Heart left ventricle (tissue), 16 donors: ENCODE measurements at places on chromosomes 5 and 9.

DNA sequence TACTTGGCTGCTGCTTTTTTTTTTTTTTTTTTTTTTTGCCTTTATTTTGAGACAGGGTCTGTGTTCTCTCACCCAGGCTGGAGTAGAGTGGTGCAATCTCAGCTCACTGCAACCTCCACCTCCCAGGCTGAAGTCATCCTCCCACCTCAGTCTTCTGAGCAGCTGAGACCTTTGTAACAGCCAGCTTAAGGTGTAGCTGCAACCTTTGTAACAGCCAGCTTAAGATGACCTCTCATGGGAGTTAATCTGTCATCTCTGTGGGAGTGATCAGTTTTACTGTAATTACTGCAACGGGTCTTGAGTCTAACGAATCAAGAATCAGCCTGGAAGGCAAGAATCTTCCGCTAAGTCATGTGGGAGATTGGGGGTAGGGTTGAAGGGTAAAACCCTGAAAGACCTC lies 31.6 kb upstream of the SNX2 start:
- DNase-seq = no peak

DNA sequence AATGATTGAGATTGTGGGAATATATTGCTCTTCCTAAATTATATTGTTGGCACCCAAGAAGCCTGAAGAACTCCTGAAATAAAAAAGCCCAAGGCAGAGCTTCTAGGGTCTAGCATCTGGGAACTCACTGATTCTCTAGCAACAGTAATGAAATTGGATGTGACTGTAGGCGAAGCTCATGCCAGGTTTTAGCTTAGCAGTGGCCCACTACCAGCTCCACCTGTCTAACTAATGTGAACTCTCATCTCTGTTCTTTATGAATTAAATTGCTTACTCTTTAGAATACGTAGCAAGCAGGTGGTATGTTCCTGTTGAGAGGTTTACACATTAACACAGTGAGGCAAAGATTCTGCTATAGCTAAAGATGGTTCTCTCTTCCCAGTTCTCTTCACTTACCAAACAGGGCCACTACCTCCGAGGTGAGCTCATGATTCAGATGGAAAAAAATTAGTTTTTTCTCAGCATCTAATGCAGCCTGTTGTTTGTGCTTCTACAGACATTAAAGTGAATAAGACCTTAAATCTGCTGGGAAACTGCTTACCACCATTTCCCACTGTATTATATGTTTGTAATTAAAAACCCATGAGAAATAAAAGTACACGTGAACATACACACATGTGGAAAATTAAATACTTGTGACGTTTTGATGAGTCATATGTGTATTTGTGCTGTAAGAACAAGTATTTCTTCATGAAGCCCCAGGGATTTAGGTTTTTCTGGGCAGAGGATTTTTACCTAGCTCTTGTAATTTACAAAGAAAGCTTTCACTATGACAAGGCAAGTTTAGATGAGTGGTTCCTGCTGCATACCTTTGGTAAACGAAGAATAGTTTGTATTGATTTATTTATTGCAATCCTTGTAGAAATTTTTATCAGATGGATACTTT lies 360.1 kb downstream of the KDM4C start:
- no peak for DNase-seq

DNA sequence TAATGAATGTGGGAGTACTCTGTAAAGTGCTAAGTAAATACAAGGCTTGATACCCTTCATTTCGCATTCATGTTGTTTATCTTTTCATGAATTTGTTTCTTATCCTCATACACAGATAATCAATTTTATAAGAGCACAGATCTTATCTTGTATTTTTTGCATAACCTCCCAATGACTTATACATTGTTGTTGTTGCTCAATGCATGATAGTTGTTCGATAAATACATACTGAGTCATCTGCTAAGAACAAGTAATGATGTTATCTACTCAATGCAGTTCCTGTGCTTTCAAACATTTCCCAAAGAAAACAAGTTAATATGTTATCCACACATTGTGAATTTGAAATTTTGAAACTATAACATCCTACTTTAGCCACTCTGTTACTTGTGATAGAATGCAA lies 60.7 kb downstream of the TAF11L14 start:
- no peak for DNase-seq

GRCh38 chr5:179271821-179272325 lies 73.4 kb downstream of the ADAMTS2 start:
- DNase-seq = no peak

DNA sequence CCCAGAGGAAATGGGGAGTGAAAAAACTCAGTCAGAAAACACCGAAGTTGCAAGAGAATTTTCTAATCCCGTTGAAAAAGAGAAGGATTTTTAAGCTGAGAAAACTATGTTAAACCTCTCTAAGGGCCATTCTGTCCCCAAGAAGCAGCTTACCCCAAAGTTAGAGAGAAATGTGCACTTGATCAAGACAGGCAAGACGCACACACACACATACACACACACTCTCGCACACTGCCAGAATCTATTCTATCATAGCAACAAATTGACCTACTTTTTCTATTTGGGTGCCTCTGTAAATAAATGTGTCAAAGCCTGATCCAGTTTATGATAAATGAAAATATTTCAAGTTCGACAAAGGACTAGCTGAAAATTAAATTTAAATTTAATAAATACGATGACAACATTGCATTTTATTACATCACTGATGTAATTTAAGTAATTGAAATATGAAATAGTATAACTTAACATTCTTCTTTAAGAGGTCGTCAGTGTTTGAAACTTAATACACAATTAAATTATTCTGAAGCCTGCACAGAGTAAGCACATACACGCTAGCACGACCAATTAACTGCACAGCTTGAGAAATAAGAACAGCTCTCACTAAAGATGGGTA lies 5.9 kb downstream of the NFIL3 start:
- no peak for DNase-seq

- DNase-seq = no peak
Measured at GRCh38 chr9:122162415-122162814, 2.7 kb downstream of the MORN5 start.

GRCh38 chr9:122812736-122813135 lies 12.8 kb downstream of the OR1K1 start:
- DNase-seq = no peak

- DNase-seq = no peak
Measured at GRCh38 chr5:158549311-158549710, 550.4 kb downstream of the EBF1 start.

- DNase-seq = no peak
Measured at GRCh38 chr5:82911910-82912309, 165.3 kb downstream of the TMEM167A start.

DNA sequence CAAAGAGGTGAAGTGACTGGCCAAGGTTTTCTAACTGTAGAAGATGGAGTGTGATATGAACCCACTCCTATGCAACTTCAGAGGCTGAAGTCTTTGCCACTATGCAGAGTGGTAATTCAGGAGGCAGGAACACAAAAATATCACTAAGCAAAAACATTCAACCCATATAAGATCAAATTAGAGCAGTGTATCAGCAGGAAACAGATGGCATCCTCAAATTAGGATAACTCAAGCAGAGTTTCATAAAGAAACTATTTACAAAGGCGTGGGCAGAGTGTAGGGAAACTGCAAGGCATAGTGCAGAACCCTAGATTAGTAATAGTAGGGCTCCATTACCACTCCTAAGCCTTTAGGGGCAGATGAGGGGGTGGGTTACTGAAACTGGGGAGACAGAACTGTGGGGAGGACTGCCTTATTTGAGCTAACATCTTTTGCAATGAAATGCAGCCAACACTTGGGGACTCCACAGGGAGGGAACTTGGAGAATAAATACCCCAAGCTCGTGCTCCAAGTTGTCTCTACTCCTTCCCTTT lies 72.2 kb downstream of the PTTG1 start:
- no peak for DNase-seq

DNA sequence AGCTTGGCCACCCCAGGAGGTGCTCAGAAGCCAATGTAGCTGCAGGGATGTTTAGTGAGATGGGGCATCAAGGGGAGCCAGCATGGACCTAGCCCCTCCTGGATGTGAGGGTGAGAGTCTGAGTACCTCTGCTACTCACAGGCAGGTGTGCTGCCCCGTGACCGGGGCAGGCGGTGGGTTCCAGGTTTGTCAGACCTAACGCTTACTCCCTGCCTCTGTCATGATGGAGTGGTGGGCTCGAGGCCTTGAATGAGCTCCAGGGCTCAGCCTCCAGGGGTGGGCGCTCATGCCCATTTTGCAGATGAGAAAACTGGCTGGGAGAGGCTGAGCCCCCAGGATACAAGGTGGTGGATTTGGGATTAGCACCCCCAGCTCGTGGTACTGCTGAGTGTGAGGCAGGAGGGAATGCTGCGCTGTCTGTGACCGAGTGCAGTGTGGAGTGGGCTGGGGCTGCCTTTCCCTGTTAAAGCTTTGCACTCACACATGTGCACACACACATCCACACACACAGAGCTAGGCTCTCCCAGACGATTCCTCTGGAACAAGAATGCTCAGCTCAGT lies 1.5 kb downstream of the RXRA start:
- peak; percentile 27 for DNase-seq

DNA sequence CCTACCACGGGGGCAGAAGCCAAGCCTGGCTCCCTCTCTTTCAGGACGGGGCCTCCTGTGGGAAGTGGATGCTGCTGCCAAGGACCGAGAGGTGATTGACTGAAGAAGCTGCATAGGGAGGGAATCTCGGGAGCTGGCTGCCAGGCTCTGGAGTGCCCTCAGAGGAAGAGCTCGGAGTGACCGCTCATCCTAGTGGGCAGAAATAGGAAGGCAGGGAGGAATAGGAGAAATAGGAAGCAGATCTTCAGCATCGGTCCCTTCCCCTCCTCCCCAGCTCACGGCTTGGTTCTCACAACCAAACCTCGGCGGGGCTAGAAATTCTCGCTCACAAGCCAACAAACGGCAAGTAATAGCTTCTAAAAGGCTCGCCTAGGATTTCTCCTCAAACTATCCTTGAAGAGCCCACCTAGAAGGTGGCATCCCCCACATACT lies 159.9 kb upstream of the RAI14 start:
- no peak for DNase-seq

- no peak for DNase-seq
Measured at GRCh38 chr5:112917453-112917995, 4.5 kb downstream of the REEP5 start.

GRCh38 chr9:40927260-40927631 lies 201.2 kb downstream of the FOXD4L6 start:
- no peak for DNase-seq

- DNase-seq = peak; percentile 61
Measured at GRCh38 chr5:60843936-60844905, at the start of gene ELOVL7. TSS of gene ELOVL7 (minus strand) at chr5:60844269. CDS start at chr5:60787397, 56,872 bp downstream.

- peak; percentile 28 for DNase-seq
Measured at GRCh38 chr5:74017786-74018211, 391.8 kb downstream of the ARHGEF28 start.

- no peak for DNase-seq
Measured at GRCh38 chr5:23411200-23411599, 96.2 kb upstream of the PRDM9 start.

- DNase-seq = no peak
Measured at GRCh38 chr9:13166996-13167395, 112.5 kb downstream of the MPDZ start.

DNA sequence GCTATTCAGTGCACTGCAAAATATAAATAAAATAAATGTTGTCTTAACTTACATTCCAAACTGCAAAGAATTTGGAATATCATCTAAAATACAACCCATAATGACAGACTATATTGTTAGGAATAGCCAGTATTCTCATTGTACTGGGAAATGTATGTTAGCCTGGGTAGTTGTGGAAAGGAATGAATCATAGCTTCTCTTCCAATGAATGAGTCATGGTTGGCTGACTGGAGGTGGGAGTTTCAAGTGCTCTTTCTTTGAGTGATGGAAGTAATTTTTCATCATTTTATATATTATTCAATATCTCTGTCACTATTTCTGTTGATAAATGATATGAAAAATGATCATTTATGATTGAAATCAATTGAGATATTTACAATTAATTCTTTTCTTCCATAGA lies 158.6 kb upstream of the ARRDC3 start:
- no peak for DNase-seq

DNA sequence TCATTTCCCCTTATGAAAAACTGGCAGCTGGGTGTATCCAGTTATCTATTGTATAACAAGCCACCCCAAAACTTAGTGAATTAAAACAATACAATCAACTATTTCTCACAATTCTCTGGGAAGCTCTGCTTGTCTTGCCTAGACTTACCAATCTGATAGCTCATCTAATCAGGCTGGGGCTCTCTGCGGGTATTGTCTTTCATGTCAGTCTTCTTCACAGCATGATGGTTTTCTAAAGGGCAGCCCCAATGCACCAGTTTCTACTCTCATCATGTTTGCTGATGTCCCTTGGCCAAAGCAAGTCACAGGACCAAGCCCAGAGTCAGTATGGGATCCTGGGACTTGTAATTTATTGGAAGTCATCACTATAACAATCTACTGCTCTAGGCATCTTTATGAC lies 433.5 kb downstream of the KIAA0825 start:
- DNase-seq = no peak

DNA sequence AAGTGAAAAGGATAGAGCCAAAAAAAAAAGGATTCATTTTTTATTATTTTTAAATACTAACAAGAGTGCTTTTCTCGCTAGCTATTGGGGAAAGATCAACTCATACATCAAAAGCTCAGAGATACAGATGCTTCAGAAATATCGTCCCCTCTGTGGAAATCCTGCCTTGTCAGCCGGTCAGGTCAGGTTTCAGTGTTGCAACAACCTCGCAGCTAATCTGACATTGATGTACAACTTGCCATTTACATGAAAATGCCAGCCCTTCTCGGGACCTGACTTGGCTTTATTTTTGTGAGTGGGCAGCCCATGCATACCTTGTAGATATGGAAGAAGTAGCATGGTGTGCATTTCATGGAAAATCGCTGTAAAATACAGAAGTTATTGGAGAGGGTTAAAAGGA lies 358.8 kb upstream of the ADAMTS16 start:
- DNase-seq = no peak

GRCh38 chr9:87193925-87194868 lies 246.9 kb upstream of the GAS1 start:
- DNase-seq = no peak

DNA sequence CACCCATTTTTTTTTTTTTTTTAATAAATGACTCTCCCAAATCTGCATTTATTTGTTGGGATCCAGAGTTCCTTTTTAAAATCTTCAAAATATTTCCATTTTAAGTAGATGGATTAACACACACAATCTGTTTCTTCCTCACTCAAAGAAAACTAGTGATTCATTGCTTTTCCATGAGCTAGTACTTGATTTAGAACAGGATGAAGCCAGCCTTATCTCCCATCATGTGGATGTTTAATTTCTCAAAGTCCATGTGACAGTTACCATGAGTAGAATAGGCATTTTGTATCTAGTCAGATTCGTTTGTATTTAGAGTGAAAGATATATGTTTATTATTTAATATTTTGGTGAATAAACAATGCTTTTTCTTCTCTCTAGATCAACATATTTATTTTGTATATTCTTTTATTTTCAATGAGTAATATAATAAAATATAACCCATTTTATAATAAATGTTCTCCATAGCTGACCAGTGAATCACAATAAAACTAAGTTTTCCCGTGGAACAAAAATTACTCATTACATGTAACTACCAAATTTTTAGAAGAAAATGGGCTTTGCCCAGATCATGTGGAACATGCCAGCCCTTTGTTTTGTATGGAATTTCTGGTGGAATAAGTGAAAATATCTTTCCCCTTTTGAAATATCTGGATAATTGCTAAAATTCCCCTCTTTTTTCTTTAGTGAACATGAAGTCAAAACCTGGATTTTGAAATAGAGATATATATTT lies 54.9 kb upstream of the RPS23 start:
- no peak for DNase-seq
